ENCODE measurements at places on chromosomes 6 and 20.

DNA sequence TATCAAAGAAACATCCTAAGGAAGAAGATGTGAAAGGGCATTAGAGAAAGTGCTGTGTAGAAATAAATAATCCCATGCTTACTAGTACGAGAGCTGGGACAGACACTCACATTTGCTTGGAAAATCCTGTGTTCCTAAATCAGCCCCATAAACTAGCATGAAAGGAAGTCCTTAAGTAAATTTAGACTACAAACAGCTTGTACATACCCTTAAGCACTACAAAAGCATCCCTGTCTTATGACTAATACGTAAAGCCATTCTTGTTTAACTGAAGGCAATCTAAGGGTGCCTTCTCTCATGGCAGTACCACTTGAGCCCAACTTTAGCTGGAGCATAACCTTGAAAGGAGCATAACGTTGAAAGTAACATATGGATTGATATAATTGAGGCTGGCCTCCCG, 15.4 kb upstream of the FOXQ1 start:
- DNase-seq: no peak

GRCh38 chr6:130204322-130204721, 18.4 kb downstream of the SAMD3 start:
- DNase-seq: no peak

DNA sequence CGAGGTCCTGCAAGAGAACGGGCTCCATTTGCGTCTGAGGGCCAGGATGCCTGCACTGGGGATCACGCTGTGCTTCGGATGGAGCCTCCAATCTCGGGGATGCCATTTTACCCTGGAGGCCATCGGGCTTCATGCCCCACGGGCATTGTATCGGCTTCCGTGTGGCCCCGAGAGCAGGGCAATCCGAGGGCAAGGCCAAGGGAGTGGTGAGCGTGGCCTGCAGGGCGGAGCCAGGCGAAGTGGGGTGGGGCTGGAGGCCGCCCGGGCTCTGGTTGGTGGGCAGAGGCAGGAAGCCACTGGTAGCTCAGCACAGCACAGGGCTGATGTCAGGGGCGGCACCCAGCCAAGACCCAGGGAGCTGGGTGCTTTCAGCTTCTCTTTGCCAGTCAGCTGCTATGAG, 57.5 kb upstream of the BHLHE23 start:
- DNase-seq: no peak

- DNase-seq: no peak
These were observed 466.3 kb upstream of the PLCB4 start for GRCh38 chr20:8602389-8603116.

DNA sequence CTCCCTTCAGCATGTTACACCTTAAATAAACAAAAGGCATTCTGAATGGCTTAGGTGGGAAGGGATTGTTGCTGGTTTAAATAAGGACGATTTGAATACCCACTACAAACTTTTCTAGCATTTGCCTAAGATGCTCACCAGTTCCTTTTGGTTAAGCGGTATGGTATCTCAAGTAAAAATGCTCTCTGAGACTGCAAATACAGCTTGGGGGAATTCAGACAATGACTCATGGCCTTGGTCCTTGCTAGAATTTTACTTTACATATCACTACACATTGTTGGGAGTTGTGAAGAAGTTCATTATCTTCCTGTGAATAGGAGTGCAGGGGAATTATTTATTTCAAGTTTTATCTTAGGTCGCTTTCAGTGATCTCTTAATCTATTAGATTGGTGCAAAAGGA, 670.7 kb downstream of the UTRN start:
- no peak for DNase-seq

DNA sequence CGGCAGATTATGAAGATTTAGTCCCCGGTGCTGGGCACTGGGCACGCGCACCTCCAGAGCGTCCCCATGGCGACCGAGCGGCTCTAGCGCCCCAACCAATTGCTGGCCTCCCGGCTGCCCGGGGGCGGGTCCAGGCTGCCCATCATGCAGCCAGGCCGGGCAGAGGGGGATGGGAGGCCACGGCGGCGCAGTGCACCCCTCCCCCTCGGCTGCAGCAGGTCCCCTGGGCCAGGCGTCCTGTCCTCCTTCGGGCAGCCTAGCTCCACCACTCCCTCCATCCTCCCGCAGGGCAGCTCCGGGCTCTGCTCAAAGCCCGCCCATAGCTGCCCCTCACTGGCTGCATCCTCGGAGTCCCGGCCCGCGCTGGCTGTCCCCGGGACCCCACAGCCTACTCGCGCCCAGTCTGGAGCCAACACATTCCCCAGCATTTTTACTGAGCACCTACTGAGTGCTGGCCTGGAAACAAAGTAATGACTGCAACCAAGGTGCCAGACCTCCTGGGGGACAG, 99.4 kb downstream of the ASXL1 start:
- peak; percentile 51 for DNase-seq

GRCh38 chr6:142954844-142955243, 9.9 kb upstream of the HIVEP2 start:
- DNase-seq: no peak

GRCh38 chr6:15330174-15330944, 84.5 kb downstream of the JARID2 start:
- no peak for DNase-seq

DNA sequence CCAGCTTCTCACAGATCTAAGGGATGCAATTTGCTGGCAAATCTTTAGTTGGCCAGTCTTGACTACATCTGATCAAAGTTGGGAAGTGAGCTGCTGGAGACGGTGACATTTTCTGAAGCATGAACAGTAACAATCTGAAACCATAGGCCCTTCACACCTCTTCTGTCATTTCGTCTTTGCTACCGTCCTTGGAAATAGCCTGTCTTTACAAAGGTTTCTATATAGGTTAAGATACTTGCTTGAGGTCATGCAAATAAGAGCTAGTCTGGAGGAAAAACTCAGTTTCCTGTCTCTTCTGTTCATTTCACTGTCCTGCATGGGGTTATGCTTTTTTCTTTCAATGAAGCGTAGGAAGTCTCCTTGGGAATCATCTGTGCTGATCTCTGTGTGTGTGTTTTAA, 55.6 kb downstream of the CARMIL1 start:
- DNase-seq: no peak

- no peak for DNase-seq
These were observed 24.2 kb upstream of the MAP3K4 start for GRCh38 chr6:160967351-160967750.

DNA sequence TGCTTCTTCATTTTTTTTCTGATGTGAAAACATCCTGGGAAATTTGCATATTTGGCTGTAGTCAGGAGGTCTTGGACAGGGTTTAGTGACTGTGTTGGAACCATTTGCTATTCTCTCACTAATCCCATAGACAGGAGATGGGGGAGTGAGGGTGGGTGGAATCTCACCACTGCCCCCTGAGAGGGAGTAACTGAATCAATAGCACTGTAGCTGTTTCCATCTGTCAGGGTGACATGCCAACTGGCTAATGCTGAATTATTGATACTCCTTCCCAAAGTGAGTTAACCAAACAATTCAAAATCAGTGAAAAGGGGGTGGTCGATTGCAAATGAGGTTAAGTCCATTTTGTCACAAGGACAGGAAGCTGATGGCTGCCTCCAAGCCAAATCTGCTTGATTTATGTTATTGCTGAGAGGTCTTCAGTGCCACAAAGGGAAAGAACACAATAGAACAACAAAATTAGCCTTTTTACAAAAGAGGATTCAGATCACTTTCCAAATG, 55.1 kb upstream of the B3GAT2 start:
- no peak for DNase-seq
